ENCODE measurements at places on chromosomes 12 and 14.

DNA sequence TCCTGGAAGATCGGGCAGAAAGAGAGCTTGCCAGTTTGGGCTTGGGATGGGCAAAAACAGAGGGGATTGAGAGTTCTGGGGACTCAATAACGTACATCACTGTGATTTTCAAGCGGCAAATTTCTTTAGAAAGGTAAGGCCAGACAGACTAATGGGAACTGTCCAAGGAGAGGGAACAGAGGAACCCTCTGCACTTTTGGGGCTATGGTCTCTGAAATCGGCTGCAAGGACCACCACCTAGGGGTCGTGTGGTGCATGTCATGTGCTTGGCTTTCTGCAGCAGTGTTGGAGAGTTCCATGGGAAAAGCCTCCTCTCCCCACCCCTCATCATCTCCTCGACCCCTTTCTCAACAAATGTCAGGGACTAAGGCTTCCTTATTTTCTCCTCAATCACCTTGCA is 79.6 kb downstream of the PPM1A start:
- no peak for DNase-seq

GRCh38 chr12:2366711-2367110 is 313.9 kb downstream of the CACNA1C start:
- DNase-seq: no peak

DNA sequence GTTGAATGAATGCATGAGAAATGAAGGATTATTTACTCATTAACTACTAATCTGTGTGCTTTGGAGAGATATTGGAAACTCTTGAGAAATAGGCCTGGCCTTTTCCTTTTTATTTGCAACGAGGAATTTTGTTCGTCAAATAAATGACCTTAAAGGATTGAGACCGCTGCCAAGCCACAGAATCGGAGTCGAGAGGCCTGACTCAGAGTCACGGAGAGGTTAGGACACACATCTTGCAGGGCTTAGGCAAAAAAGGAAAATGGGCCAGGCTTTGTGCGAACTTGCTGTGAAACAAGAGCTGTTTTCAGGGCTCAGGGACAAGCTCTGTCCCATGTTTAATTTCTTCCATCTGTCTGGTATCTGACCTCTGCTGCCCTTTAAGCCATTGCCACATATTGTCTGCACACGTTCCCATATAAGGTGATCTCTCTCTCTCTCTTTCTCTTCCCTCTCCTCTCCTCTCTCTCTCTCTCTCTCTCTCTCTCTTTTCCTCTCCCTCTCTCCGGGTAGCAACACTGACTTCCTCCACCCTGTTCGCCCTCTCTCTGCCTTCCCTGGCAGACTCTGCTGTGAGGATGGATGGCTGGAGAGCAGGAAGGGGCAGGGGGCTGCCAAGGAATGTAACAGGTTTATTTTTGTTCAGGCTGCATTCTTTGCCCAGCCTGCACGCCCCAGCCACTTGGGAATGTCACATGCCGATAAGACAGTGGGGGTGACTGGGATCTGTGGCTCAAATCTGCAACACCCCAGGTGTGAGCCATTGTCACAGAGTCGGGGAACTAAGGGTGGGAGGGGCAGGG is 14.9 kb upstream of the IFT81 start:
- DNase-seq: peak; percentile 100

DNA sequence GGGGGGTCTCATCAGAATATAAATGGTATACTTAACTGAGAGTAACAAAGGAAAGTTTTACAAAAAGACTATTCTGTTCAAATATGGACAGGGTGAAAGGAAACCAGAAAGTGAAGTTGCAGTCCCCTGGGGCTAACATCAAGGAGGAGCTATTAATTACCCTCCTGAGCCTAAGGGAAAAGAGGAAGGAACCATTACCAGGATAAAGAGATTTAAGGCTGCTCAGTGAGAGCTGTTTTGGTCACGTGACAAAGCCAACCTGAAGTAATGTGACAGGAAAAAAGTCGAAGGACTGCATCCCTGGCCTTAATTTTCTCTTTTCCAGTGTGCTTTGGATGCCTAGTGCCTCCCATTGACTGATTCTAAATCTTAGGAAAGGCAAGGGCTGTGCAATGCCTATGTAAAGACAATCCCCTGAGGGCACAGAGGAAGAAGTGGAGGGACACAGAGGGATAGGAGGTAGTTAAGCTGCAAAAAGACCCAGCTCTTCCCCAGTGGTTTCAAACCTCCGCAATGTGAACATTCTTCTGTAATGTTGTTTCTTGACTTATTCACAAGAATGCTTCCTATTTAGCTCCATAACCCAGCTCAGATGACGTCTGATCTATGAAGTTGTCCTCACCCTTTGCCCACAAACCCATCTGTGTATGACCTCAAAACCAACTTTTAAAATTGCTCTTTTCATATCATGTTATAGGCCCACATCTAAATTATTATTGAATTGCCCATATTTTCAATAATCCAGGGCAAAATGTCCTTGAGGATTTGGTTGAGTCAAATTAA is 187.7 kb upstream of the DCN start:
- DNase-seq: no peak

GRCh38 chr12:110766311-110767154 is 23.8 kb upstream of the PPP1CC start:
- DNase-seq: no peak

GRCh38 chr12:31525496-31526157 is 65.3 kb downstream of the DENND5B start:
- DNase-seq: no peak

GRCh38 chr12:14846876-14847580 is 3.7 kb upstream of the ART4 start:
- no peak for DNase-seq

DNA sequence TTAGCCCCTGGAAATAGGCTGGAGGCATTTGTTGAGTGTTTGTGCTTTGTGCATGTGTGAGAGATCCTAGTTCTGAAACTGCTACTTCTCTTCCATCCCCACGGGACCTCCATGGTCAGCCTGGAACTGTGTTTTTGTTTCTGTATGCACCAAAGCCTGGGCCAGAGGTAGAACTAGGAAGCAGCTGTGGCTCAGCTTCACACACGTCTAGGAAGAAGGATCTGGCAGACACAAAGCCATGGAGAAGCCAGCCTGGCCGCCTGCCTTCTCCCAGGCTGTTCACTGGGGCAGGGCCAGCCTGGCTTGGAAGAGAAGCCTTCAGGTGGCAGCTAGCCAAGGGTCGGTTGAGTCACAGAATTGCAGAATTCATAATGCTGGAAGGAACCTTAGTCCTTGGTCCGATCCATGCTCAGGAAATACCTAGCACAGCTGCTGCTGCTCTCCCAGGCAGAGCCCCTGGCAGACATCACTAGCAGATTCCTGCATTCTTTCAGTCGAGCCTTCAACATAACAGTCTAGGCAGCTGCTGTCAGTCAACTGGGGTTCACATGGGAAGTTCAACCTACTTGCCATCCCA is 27.0 kb downstream of the RIN3 start:
- peak; percentile 99 for DNase-seq

DNA sequence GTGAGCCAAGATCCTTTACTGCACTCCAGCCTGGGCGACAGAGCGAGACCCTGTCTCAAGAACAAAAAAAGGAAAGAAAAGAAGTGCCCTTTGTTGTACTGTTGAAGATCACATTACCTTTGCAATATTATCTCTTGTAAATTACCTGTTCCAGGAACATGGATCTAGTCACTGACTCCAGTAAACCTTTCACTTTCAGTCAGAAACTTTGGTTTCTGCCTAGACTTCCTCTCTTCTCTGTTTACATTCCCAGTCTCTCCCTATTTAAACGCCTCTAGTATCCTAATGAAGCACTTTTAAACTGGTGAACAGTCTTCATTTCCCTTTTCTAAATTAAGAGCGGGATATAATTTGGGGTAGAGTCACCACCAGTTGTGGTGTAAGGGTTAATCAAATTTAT is 12.8 kb downstream of the CHPT1 start:
- no peak for DNase-seq

- DNase-seq: no peak
Observed at GRCh38 chr14:66231820-66232219, 254.4 kb upstream of the CCDC196 start.

GRCh38 chr14:45246691-45247090 is 6.3 kb downstream of the MIS18BP1 start:
- no peak for DNase-seq

DNA sequence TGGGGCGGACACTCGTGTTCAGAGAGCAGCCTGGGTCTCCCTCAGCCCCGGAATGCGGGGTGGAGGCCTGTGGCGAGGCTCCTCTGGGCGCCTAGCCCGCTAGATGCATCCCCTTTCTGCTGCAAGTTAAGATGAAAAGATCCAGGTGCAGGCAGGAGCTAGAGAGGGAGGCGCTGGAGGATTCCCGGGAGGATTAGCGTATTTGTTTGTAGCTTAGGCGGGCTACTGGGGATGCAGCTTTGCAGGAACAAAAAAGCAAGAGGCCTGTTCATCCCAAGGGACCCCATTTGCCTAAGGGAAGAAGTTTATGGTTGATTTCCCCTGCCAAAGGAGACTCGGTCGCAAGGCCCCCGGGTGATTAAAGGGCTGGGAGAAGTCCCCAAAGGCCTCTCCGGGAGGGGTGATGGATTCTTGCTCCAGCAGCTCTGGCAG is 824 bp downstream of the CCDC177 start:
- DNase-seq: no peak

DNA sequence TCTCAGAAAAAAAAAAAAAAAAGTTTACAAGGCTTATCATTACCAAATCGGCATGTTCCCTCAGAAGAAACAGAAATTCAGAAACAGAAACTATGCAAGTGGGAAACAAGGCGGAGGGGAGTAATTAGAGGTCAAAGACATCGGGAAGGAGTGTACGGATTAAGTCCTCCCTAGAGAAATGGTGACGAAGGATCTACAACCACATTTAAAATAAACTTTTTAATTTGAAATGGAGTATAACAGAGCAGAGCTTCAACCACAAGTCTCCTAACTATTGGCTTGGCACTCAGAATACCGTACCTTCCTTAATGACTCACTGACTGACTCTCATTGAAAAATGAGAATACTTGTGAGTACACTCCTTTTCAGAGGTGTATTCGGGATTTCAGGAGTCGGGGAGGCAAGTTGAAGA is 908 bp downstream of the ENTPD5 start:
- DNase-seq: peak; percentile 22

DNA sequence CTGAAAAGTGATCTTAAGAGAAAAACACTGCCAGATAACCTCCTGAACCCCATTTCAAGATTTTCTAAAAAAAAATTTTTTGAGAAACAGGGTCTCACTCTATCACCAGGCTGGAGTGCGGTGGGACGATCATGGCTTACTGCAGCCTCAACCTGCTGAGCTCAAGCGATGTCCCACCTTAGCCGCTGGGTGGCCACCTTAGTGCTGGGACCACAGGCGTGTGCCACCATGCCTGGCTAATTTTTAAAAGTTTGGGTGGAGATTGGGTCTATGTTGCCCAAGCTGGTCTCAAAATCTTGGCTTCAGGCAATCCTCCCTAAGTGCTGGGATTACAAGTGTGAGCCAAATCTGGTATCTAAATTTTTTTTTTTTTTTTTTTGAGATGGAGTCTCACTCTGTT is 3.4 kb downstream of the PNMA1 start:
- DNase-seq: no peak

DNA sequence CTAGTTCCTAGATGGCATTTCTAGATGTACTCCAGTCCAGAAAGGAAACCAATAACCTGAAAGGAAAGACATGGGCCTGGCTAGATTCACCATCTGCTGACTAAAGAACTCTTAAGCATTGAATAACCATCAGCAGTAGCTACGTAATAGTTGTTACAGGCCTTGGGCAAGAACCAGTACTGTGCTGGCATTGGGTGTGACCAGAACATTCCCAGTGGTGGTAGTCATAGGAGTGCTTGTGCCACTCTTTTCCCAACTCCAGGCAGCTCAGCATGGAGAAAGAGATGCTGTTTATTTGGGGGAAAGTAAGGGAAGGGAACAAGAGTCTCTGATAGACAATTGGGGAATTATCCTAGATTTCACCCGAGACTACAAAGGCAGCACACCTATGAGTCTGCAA is 333.3 kb downstream of the SLC16A7 start:
- peak; percentile 44 for DNase-seq

DNA sequence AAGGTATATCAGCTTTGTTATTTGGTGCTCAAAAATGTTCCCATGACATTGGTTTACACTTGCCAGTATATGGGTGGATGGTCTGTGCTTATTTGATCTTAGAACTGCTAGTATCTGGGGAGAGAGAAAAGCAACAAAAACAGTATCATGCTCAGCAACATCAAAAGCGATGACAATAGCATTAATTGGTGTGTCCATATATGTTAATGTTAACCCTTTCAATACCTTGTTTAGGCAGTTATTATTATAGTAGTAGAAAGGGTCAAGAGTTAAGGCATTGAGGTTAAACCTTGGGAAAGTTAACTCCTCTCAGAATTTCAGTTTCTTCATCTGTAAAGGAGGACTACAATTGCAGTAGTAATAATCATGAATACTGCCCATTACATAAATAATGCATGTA is 37.4 kb upstream of the SLC38A2 start:
- DNase-seq: no peak

- no peak for DNase-seq
Observed at GRCh38 chr12:80681287-80681686, 26.1 kb upstream of the MYF6 start.

GRCh38 chr12:12446786-12447185 is 89.9 kb downstream of the BORCS5 start:
- DNase-seq: no peak

DNA sequence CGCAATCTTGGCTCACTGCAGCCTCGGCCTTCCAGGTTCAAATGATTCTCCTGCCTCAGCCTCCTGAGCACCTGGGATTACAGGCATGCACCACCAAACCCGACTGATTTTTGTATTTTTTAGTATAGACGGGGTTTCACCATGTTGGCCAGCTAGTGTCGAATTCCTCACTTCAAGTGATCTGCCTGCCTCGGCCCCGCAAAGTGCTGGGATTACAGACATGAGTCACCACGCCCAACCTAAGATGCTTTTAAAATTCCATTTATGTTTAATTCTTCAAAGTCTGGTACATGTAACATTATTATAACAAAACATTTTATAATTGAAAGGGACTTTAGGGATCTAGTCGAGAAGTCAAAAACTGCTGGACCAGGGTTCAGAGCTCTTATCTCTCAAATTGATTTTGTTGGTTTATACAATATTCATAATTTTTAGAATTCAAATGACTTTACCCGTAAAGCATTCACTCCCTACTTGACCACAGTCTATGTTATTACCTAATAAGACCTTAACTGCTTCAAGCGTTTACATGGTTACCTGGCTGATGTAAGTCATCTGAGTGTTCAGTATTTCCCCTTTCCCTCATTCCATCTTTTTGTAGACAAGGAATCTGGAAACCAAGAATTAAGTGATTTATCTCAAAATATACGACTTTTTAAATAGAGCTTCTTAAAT is 28.2 kb downstream of the RAP1B start:
- DNase-seq: no peak

GRCh38 chr14:65566820-65567522 is 154.4 kb downstream of the FUT8 start:
- no peak for DNase-seq

- DNase-seq: no peak
Observed at GRCh38 chr12:49233842-49234526, 30.9 kb upstream of the TUBA1C start.

- no peak for DNase-seq
Observed at GRCh38 chr12:104555648-104556047, 98.9 kb downstream of the CHST11 start.

GRCh38 chr14:90397425-90398314 is 841 bp downstream of the CALM1 start:
- DNase-seq: no peak
